ENCODE measurements at places on chromosomes 2 and 18.

DNA sequence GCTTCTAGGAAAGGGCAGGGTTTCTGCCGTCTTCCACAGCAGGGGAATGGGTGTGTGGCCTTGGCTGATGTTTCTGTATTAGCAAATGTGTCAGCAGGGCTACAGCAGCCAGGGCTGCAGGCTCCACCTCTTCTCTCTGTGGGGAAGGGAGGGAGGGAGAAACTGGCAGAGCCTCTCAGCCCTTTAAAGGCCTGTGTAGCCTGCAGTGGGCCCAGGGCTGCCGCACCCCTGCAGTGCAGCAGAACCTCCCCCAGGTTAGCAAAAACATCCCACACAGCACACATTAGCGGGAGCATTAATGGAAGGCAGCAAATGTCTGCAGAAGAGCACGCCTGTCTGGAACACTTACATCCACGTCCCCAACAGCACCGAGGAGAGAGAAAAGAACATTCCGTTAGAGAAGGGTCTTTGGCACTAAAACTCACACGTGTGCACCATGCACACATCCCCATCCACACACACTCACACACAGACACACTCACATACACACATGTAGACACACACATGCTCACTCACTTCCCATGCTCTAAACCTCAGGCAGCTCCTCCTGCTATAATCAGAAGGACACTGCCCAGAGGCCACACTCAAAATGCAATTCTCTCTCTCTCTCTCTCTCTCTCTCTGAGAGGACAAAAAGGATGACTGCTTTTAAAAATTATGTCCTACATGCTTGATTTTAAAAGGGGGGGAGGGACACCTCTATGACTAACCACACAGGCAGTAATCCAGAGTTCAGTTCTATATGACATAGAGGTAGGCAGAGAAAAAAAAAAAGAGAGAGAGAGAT, 24.1 kb downstream of the MRPL35 start:
- DNase-seq, result no peak

- DNase-seq, result no peak
Measured at GRCh38 chr2:240455647-240456446, 20.4 kb downstream of the GPC1 start.

- no peak for DNase-seq
Measured at GRCh38 chr2:69946351-69947324, 14.8 kb downstream of the ASPRV1 start.

- no peak for DNase-seq
Measured at GRCh38 chr18:75518007-75518406, 90.5 kb upstream of the SMIM21 start.

DNA sequence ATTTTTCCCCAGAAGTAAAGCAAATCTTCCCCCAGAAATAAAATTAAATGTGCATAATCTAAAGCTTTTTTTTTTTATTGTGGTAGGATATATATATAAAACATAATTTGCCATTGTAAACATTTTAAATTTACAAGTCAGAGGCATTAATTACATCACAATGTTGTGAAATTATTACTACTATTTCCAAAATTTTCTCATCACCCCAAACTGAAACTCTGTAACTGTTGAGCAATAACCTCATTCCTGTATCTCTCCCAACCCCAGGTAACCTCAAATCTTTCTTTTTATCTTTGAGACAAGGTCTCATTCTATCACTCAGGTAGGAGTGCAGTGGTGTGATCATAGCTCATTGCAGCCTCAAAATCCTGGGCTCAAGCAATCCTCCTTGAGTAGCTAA, 11.2 kb downstream of the MRPL19 start:
- no peak for DNase-seq

GRCh38 chr18:51425889-51426288, 228.4 kb upstream of the MEX3C start:
- no peak for DNase-seq

DNA sequence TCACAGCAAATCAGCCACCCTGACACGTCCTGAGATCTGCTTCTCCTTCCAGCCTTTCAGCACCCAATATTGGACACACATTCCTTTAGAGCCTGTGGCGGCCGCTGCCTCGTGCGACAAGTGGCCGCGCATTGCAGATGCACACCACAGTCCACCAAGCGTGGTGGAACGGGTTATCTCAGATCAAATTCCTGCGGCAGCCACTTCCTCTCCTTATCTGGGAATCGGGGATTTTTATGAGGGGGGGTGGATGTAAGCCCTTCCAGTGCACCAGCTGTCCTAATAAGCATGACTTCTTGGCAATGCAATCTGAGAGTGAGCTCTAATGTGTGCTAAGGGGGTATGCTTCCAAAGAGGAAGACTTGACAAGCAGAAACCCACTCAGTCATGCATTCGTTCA, 18.3 kb upstream of the BMP10 start:
- no peak for DNase-seq

DNA sequence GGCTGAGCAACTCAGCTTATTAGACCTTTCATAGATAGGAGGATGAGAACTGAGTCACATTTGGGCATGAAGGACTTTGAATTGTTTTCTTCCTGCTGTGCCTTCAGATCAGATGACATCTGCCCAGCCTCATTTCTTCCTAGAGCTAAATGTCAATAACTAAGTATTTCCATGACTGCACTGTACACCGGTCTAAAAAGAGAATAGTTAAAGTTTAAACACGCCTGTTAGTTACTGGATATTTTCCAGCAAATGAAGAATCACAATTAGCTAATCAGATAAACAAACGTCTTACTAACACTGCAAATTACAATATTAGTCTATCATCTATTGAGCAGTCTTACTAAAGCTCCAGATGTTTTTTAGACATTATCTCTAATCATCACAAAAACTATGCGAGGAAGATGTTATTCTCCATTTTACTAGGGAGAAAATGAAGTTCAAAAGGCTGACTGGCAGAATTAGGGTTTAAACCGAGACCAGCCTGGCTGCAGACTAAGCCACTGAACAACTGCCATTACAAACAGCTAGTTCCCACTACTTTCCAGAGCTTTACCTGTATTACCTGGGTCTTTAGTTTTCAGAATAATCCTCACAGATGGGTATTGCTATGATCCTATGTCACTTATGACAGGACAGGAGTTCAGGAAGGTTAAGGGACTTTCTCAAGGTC, 69.4 kb upstream of the ZNF397 start:
- DNase-seq, result no peak

GRCh38 chr2:218839888-218840287, 8.3 kb upstream of the PRKAG3 start:
- DNase-seq, result no peak

DNA sequence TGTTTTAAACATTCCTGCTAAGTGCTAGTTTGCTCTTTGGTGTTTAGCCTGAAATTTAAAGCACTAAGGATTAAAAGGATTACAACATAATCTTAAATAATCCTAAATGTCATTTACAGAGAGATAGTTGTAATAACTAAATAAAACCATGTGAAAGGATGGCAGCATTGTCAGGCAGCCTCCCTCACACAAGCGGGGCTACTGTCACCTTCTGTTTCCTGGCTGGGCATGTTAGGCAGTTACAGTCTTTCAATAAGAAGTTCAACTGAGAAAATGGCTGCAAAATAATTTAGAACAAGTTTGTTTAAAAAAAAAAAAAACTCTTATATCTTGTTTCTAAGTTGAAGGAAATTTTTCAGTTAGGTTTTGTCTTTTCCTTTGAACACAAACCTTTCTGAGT, 124.9 kb downstream of the ARHGAP15 start:
- DNase-seq, result no peak

- no peak for DNase-seq
Measured at GRCh38 chr2:97761192-97761591, 47.8 kb downstream of the ZAP70 start.

GRCh38 chr18:46034230-46034629, 37.8 kb downstream of the PSTPIP2 start:
- DNase-seq, result no peak

GRCh38 chr2:106972782-106973181, 86.8 kb upstream of the ST6GAL2 start:
- no peak for DNase-seq

DNA sequence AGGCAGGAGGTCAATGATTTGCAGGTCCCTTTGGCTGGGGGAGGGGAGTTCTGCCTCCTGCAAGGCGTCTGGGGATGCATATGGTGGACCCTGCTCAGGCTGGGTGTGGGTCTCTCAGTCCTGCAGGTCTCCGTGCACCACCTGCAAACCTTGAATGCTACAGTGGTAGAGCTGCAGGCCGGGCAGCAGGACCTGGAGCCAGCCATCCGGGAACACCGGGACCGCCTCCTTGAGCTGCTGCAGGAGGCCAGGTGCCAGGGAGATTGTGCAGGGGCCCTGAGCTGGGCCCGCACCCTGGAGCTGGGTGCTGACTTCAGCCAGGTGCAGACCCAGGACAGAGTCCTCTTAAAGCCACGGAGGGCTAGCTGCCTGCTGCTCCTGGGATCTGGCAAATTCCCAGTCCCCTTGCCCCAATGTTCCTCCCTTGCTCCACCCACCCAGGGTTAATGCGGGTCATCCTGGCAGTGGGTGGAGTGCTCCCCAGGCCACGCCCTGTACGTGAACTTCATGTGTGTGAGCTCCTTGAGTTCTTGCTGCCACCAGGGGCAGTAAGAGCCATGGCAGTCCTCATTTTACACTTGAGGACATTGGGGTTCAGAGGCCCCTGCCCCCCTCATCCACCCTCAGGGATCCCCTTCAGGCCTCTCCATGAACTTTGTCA, 3.1 kb downstream of the PROM2 start:
- DNase-seq, result no peak

GRCh38 chr2:227370791-227371312, 8.3 kb downstream of the TM4SF20 start:
- DNase-seq, result no peak
